Bladder microvascular endothelial cell (primary cell): ENCODE measurements at places on chromosomes 5 and 9. TPM values are rescaled to one million over a fixed set of nuclear protein-coding genes. Genes with fewer than 3 reads are reported as not detected.

Gene PPP3R2
- total RNA-seq = not detected in 2 replicates

Gene NXNL2
- 0.25 and 0.32 TPM in 2 replicates for total RNA-seq

Gene PFN3
- total RNA-seq = not detected in 2 replicates

Gene PCDHA10
- total RNA-seq = under 0.01 and 0.13 TPM in 2 replicates

Gene CCL27
- 0.16 TPM in 1 of 2 replicates, not detected in the other for total RNA-seq

Gene ZFP37
- 0.49 and 1.4 TPM in 2 replicates for total RNA-seq

Gene DOCK2
- 0.16 and 1.5 TPM in 2 replicates for total RNA-seq

Gene C9
- 0.16 and 0.57 TPM in 2 replicates for total RNA-seq

Gene PTGES
- total RNA-seq = 0.32 and 0.94 TPM in 2 replicates

Gene PCDHGB4
- 8.3 and 20.1 TPM in 2 replicates for total RNA-seq
